ENCODE measurements at places on chromosomes 2 and 18.
A peak's percentile ranks its signal among the peaks of the same experiment; 100 is the strongest.

DNA sequence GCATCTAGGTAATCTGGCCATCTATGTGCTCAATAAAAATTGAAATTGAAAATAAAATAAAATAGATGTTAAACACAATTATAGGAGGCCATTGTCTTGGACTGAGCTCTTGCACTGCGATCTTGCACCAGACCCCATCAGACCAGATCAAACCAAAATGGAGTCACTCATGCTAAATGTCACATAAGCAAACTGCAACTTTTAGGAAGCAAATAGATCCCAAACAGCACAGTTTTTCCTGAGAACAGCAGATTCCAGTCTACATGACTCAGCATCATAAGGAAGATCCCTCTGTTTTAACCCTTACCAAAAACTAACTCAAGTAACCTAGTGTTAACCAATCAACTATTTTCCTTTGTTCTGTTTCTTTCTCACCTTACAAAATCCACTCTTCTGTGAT, 57.7 kb upstream of the LRP1B start:
- no peak for DNase-seq

DNA sequence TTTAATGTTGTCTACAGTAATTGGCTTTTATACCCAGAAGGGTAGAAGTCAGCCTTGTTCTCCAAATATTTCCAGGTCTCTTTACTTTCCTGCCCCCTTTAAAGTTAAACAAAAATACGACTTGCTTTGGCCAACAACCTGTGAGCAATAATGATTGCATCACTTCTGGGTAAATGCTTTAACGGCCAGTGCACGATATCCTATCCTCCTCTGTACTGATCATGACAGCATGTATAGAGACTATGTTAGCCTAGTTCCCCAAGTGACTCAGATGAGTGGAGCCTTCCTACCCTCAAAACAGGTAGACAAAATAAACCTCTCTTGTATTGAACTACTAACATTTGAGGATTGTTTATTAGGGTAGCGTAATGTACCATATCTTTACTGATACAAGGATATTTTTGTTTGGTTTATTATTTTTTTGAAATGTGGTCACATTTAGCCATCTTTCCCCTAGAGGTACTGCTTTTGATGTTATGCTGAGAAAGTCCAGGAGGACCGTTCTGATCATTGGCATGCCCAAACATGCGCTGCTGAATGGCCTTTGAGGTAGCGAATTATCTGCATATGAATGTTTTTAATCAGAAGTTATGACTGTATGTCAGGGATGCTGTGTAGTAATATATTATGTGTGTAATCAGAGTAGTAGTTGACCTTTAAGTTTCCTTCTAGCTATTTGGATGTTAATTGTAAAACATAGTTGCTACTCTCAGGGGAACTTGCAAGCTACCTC, 262.6 kb upstream of the DCC start:
- no peak for DNase-seq

- DNase-seq = peak; percentile 97
These were observed 9.0 kb upstream of the CREG2 start for GRCh38 chr2:101396316-101396717.

DNA sequence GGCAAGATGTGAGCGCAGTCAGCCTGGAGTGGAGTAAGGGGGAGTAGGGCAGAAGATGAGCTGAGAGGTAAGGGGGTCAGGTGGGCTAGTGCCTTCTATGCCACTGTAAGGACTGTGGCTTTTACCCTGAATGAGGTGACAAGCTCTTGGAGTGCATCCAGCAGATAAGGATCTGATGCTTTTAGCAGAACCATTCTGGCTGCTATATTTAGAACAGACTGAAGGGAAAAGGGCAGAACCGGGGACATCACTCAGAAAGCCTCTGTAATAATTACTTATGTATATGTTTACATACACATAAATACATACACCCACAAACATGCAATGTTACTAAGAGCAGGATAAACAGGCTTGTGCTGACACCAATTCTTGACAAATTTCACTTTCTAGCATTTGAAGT, 124.8 kb downstream of the DTNB start:
- DNase-seq = no peak

DNA sequence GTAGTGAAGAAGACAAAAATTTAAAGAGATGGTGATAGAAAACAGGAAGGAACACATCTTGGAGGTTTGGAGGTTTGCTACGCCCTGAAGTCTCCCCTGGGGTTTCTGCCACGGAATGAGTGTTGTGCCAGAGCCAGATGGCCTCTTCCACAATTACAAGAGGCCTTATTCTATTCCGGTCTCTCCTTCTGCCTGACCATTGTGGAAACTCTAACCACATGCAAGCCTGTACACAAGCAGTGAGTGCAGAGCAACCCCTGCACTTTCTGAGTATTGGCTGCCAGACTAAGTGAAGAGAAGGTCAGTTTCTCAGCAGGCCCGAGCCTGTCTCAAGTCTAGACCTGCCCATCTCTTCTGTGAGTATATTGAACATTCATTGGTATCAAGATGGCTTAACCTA, 22.7 kb upstream of the MYO1B start:
- DNase-seq = peak; percentile 83

DNA sequence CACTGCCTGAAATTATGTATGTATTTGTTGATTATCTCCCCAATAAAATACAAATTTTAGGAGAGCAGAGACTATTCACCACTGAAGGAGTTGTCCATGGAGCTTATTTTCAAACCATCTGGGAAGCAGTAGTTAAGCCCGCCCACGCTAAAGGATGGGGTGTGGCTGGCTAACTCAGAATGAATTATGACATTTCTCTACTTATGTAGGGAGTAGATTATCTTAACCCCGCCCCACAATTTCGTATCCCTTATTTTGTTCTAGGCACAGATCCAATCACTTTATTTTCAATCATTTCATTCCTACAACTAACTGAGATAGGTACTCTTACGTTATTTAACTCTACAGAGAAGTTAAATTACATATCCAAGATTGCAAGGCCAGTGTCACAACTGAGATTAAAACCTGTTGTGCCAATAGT, 1.4 kb upstream of the LAPTM4A start:
- peak; percentile 94 for DNase-seq

DNA sequence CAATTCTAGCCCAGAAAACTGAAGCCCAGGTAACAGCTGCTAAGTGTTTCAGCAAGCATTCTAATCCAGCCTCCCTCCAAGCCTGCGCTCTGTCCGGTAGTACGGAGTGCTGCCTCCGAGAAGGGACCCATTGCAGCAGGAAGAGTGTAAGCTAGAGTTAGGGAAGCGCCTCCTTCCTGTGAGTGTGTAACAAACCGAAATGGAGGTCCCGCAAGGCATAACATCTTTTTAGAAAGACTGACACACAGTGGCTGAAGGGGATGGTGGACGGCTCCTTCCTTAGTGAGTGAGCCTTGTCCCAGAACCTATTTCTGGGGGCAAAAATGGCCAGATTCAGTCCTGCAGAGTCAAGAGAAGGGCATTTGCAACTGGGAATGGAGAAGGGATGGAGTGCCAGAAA, 12.2 kb downstream of the PKDCC start:
- DNase-seq = no peak

DNA sequence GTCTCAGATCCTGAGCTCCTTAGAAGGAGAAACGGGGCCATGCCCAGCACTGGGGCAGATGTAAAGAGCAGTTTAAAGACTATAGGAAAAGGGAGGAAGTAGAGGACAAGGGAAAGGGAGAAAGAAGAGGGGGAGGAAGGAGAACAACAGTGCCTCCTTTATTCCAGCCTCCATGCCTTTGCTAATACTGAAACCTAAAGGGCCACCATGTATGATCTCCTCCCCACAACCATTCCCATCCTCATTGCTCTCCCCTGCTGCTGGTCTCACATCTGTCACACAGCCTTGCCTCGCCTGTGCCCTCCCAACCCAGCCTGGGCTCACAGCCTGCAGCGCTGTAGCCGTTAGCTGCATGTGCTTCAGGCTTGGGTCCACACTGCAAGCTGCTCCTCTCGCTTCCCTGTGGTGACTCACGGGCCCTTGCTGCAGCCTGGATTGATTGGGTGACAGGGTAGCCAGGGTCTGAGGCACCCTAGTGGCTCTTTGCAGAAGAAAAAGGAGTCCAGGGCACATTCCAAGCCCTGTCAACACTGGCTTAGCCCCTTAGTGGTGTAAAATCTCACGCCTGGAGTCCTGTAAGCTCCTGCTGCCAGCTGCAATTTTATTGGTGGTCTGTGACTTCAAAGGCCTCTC, 281.9 kb downstream of the SRBD1 start:
- DNase-seq = peak; percentile 50

- no peak for DNase-seq
These were observed 467.5 kb upstream of the CHST9 start for GRCh38 chr18:27652480-27653121.

DNA sequence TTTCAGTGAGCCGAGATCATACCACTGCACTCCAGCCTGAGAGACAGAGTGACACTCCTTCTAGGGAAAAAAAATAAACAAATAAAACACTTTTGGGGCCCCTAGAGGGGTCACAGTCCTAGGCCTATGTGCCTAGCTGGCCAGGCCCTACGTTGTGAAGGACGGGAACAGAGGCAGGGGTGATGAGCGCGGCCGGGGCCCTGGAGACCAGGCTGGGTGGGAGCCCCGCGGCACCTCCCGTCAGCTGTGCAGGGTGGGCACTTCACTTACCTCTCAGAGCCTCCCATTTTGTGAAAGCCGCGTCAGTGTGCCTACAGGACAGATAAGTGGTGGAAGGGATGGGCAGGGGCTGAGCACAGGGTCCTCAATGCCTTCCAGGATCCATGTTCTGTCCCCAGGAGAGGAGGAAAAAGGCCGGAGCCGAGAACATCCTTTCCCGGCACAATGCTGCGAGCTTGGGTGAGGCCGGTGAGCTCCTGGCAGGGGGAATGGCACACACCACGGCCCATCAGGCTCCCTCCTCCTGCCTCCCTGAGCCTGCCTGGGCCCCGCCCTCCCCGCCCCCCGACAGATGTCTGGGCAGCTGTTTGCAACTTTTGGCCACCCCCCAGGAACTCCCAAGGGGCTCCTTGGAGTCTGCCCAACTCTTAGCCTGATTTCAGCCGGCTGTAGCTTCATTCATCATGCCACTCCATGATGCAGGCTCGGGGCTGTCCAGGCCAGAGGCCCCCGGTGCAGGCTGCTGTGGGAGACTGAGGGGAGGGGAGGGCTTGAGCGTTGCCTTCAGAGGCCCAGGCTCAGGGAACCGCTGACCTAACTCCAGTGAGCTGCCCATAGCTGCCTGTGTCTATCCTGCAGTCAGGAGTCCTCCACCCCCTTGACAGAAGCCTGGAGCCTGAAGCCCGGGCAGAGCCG, 196.5 kb downstream of the TFCP2L1 start:
- DNase-seq = peak; percentile 71

GRCh38 chr2:197198890-197199289, 111.7 kb downstream of the ANKRD44 start:
- no peak for DNase-seq

- DNase-seq = no peak
These were observed 2.0 kb downstream of the SNORC start for GRCh38 chr2:232871835-232872736.

GRCh38 chr2:219429958-219430606, 4.6 kb upstream of the SPEG start:
- no peak for DNase-seq

DNA sequence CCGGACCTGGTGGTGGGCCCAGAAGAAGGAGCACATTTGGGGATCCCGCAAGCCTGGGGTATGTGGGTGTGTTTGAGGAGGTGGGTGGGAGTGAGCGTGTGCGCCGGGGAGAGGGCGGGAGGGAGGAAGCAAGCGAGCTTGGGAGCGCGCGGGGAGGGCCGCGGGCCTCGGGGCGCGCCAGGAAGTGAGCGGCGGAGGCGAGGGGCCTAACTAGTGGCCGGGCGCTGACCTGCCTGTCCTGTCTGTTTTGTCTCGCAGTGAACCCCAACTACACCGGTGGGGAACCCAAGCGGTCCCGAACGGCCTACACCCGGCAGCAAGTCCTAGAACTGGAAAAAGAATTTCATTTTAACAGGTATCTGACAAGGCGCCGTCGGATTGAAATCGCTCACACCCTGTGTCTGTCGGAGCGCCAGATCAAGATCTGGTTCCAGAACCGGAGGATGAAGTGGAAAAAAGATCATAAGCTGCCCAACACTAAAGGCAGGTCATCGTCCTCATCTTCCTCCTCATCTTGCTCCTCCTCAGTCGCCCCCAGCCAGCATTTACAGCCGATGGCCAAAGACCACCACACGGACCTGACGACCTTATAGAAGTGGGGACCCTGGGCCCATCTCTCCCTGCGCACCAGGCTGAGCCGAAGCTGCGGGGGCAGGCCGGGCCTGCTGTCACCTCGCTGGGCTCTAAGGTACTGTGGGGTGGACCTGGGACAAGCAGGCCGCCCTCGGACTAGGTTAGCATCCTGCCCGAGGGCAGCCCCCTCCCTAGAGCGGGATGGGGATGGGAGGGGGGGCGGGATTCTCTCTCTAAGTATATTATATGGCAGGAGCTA, 1.2 kb downstream of the HOXD4 start:
- DNase-seq = no peak

DNA sequence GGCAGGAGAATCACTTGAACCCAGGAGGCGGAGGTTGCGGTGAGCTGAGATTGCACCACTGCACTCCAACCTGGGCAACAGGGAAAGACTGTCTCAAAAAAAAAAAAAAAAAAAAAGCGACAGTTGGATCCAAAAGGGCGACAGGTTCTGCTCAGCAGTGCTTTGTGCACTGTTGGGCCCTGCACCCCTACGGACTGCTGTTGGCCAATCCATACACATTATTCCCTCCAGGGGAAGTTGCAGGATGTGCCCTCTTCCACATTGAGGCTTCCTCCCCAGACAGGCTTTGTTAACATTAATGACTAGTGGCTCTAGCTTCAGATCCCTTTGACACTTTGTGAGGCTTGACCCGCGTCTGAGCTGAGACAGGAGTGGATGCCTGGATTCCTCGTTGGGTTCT, 9.4 kb downstream of the NT5DC4 start:
- no peak for DNase-seq

DNA sequence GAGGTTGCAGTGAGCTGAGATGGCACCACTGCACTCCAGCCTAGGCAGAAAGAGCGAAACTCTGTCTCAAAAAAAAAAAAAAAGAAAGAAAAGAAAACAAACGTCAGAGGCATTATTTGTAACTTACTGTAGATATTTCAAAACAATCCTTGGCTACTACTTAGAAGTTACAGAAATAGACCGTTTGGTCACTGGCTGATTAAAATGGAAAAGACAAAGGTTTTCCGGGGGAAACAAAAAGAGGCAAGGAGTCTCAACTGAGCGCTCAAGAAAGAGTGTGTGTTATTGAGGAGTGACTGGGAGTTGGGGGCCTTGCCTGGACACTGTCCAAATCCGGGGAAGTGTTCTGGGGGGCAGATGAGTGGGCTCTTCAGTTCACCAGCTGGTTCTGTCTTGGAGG, 47.6 kb downstream of the TEX44 start:
- DNase-seq = peak; percentile 55

DNA sequence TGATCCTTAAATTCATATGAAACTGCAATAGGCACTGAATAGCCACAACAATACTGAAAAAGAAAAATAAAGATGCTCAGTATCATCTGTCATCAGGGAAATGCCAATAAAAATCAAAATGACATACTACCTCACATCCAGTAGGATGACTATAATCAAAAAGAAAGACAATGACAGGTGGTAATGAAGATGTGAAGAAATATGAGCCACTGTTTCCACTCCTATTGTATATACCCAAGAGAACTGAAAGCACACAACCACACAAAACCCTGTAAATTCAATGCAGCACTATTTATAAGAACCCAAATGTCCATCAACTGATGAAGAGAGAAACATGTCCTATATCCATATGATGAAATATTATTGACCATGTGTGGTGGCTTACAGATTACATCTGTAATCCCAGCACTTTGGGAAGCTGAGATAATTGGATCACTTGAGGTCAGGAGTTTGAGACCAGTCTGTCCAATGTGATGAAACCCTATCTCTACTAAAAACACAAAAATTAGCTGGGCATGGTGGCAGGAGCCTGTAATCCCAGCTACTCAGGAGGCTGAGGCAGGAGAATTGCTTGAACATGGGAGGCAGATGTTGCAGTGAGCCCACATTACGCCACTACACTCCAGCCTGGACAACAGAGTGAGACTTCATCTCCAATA, 39.9 kb downstream of the MAP3K2 start:
- DNase-seq = no peak
